ENCODE measurements at places on chromosomes 4 and X. TPM values are rescaled to one million over a fixed set of nuclear protein-coding genes. Genes with fewer than 3 reads are reported as not detected.
A peak's percentile ranks its signal among the peaks of the same experiment; 100 is the strongest.

GRCh38 chrX:7147413-7147977, at the start of gene STS:
Gene STS (plus strand): TSS chrX:7147712. CDS start chrX:7253200, 105,488 bp downstream.
- DNase-seq = peak; percentile 76

- DNase-seq = no peak
Observed at GRCh38 chrX:5681159-5681558, 547.5 kb downstream of the NLGN4X start.

Gene KIAA1210
- total RNA-seq = not detected

DNA sequence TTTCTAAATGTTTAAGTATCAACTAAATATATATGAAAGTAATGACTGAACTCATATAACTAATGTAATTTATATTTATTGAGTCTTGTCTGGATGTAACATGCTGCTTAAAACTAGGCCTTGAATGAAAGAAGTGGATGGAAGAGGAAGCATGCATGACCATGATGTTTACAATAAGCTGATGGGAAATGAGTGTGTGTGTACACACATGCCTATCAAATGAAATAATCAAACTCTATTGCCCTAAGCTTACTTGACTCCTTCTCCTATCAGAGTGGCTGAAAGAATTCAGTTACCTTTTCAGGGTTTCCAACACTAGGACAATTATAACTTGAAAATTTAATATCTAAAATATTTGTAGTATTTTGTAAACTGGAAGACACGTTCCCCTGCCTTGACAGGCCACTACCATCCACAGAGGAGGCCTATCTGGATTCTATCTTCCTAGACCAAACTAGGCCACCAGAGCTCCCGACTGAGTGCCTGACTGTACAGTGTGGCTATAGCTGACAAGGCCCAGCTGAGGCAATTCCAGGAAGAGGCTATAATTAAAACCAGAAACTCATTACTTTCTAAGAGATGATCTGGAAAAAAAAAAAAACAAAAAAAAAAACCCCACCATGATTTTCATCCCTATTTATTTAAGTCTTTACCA, 7.6 kb downstream of the ARSJ start:
- no peak for DNase-seq

DNA sequence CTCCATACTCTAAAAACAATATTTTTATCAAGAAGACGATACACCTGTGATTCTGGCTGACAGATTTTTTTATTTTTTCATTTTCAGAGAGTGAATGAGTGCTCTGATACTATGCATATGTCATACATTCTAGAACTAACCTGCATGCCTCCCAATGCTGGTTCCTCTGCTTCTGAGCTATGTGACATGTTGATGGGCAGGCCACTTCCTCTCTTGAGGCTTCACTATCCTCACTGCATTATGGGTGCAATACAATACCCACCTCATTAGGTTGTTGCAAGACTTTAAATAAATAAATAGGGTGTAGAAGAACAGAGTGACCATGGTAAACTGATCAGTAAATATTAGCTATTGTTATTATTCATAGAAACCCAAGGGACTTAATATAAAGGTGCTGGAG, 408.3 kb downstream of the HNRNPD start:
- DNase-seq = no peak

DNA sequence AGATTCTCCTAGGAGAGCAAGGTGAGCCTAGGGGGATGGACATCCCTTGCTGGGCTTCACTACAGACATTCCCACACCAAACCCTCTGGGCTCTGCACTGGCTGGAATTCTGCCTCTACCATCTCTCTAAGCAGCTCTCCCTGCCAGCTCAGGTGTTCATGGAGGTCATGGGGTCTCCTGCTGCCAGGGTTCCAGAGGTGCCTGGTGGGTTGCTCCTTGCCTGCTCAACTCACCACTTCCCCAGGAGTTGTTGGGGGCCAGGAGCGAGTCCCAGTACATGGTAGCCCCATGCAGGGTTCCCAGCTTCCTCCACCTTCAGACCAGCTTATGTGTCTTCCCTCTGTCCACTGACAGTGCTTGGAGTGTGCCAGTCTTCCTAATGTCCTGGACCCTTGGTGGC, 167.8 kb upstream of the PAQR3 start:
- DNase-seq = no peak

DNA sequence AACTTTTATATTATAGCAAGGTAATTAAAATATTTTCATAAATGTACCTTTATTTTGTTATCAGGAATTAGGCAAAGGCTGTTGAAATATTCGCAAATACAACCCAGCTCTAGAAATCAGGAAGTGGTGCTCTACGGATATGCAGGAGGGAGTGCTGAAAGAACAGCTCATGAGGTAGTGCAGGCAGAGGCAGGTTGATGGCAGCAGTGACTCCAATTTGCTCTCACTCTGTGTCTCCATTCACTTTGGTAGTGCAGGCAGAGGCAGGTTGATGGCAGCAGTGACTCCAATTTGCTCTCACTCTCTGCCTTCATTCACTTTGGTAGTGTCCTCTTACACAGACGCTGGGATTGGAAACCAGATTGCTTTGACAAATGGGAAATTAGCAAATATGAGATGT, 277.9 kb downstream of the TRIML1 start:
- no peak for DNase-seq

GRCh38 chr4:90126805-90127204, 389 bp upstream of the CCSER1 start:
- no peak for DNase-seq

- peak; percentile 88 for DNase-seq
Observed at GRCh38 chr4:185209031-185209851, at the start of gene SNX25. Gene SNX25 (plus strand): TSS chr4:185209598. CDS start chr4:185209827, 229 bp downstream.

Gene RRH
- total RNA-seq = 0.41 TPM

GRCh38 chr4:8740666-8741395, 130.8 kb downstream of the HMX1 start:
- no peak for DNase-seq
